Activated naive CD4-positive, alpha-beta T cell treated with anti-CD3 and anti-CD28 coated beads, Interleukin-2, amount 50 U/mL, for 72 hours (primary cell): ENCODE measurements at places on chromosomes 3 and 15. TPM values are rescaled to one million over a fixed set of nuclear protein-coding genes. Genes with fewer than 3 reads are reported as not detected.

- DNase-seq: no peak
These were observed 25.5 kb downstream of the MAP2K1 start for GRCh38 chr15:66412220-66412619.

DNA sequence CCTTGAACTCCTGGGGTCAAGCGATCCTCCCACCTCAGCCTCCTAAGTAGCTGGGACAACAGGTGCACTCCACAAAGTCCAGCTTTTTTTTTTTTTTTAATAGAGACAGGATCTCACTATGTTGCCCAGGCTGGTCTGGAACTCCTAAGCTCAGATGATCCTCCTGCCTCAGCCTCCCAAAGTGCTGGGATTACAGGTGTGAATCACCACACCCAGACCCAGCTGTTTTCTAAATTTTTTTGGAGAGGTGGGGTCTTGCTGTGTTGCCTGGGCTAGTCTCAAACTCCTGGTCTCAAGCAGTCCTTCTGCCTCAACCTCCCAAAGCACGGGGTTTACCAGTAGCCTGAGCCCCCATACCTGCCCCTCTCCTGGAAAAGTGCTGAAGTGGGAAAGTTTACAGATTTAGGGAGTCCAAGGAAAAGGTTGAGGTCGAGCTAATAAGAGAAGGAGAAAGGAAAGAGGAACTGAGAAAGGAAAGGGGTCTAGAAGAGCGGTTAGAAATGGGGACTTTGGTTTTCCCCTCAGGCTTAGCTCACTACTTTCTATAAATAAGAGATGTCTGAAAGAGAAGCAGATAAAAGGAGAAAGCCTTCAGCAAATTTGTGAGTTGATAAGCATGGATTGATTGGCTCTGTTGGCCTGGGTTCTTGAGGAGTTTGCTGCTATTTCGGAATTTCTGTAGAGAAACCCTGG is 23.6 kb downstream of the UBE2E1 start:
- DNase-seq: no peak

DNA sequence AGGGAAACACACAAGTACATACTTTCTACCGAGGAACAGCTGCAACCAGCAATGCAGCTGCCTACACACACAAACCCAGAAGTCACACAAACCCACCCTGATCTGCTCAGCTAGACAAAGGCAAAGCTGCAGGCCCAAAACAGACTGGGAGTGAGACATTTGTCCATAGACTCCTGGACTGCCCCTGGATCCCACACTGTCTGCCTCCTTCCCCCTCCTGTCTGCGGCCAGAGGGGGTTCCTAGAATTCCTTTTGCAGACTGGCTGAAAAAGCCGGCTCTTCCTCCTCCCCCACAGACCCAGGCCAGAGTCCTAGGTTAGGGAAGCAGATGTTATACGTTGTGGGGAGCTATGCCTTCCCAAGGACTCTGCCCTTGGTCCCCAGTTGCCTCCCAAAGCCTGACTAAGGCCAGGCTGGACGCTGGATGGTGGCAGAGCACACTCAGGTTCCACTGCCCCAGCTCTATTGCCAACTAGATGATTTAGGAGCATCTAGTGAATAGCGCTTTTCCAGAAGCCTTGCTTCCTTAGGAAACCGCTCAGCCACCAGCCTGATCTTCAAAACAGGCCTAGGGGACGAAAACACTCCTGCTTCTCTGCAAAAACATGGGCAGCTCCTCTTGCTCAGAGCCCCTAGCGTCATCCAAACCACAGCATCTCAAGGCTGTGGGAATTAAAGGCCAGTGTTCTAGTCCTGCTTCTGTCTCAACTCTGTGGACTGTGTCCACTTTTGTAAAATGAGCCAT is 37.4 kb upstream of the CILP start:
- DNase-seq: no peak

DNA sequence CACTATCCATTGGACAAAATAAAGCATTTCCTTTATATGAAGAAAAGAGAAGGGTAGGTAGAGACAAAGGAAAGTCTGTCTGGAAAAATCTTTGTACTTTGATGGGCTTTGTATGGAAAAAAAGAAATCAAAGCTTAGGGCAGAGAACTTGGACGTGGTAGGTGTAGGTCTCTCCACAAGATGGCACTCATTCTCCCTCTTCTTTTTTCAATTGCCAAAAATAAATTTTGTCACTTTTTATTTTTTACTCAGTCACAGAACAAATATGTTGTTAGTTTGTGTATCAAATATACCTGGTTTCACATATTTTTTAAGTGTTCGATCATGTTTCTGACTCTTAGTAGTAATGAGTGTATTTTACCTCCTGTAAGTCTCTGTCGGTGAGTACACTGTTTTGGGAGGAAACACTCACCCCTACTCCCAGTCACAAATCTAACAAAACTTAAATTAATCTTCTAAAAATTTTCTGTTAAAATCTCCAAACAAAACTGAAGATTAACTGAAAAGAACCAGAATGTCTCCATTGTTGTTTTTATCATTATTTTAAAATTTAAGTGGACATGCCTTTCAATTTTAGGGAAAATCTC is 415.8 kb upstream of the GOLIM4 start:
- no peak for DNase-seq

GRCh38 chr15:40769274-40770146 is at the start of gene C15orf62:
C15orf62 (plus strand) TSS chr15:40769980; CDS start chr15:40770496, 516 bp downstream.
- DNase-seq: peak; percentile 50

GRCh38 chr3:135056084-135056730 is 261.1 kb downstream of the EPHB1 start:
- no peak for DNase-seq

DNA sequence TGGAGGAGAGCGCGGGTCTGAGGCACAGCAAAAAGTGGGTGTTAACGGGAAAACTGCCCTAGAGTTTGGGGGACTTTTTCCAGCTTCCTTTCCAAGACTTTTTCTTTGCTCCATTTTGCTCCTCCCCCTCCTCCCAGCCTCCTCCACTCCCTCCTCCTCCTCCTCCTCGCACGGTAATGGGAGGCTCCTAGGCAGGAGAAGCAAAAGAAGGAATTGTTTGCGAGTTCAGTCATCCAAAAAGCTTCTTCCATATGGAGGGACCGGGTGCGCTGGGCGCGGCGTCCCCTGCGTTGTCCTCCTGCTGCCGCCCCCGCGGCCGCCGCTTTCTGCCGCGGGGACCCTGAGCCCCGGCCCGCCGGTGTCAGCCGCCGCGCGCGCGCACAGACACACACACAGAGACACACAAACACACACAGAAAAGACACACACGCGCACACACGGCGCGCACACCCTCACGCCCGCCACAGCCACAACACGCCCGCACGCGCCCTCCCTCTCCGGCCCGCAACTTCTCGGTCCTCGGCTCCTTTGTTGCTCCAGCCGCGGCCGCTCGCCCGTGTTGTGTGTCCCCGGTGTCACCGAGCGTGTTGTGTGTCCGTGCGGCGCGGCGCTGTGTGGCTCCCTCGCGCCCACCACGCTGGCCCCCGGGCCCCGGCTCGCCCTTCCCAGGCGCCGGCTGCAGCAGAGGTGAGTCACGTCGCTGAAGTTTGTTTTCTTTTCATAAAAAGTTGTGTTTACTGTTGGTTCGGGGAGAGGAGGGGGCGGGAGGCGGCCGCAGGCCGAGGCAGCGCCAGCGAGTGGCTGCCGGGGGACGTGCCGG is at the start of gene BOC:
BOC (plus strand) TSS at position 228 of the 820 bp plus-strand sequence. CDS start 38,246 bp downstream, outside the sequence.
- peak; percentile 19 for DNase-seq

- DNase-seq: no peak
These were observed 452.1 kb upstream of the KCNMB2 start for GRCh38 chr3:178083906-178084866.

GRCh38 chr3:177764377-177764912 is 567.2 kb upstream of the TBL1XR1 start:
- DNase-seq: no peak

DNA sequence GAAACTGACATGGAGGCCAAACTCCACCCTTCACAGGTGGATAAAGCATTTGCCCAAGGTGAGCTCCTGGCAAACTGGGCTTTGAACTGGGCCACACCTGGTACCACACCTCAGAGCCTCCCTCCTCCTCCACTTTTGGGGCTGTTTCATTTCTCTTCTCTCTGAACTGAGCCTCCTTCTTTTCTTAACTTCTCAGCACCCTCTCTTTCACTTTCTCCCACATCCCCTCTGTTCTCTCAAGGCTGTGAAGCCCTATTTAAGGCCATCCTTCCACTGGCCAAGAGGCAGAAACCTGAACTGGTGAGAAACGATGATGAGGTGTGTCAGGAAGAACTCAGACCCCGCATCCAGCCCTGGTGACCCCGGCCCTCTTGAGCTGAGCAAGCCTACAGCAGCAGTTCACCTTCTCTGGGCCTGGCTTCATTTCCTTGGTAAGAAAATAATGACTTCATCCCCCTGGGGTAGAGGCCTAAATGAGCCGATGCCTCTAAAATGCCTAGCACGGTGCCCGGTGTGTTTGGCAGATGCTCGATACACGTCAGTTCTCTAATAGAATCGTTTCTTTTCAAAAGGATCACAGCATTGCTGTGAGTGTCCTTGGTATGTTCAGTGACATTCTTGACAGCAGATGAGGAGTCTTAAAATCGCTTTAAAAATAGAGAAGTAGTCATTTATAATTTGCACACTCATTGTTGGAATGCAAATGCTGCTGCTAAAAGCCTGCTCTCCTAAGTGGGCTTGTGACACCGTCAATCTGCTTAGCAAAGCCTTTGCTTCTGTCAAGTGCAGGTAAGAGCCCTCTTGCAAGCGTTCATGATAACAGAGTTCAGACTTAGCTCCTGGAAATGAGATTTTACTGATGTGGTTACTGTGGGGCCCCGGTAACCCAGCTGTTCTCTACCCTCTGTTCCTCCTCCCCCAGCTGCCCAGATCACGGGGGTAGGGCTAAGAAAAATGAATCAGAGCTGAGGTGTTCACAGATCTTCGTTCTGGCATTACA is 97.7 kb upstream of the ATP2B2 start:
- DNase-seq: peak; percentile 51

- DNase-seq: no peak
These were observed 434.0 kb downstream of the EPHB1 start for GRCh38 chr3:135229018-135229495.

DNA sequence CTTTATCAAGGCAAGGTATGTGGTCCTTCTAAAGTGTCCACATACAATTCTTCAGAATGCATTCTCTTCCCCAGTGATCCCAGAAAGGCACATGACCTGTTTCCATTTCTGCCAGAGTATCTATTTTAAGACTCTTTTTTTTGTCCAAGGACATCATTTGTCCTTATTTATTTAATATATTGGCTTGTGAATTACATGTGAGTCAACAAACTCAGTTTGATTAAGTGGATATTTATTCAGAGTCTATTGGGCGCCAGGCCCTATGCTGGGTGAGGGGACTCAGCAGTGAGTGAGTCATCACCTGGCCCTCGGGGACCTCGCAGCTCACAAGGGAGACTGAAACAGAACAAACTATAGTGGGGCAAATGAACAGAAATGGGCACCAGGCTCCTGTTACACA is 136.8 kb downstream of the SNRK start:
- no peak for DNase-seq

DNA sequence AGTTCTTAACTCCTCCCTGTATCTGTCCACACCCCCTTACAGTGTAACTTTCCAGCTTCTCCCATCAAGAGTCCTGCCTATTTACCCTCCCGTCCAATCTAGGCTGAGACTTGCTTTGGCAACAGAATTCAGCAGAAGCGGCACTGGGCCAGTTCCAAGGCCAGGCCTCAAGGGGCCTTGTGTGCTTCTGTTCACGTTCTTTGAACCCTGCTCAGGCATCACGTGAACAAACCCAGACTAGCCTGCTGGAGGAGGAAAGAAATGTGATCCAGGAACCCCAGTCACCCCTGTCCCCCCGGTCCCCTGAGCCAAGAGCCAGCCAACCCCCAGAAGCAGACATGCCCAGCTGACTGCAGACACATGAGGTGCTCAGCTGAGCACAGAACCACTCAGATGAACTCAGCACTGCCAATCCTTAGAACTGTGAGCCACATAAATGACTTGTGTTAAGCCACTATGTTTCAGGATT is 76.1 kb upstream of the DCLK3 start:
- DNase-seq: no peak

GRCh38 chr3:141484701-141485287 is 2.0 kb upstream of the RASA2 start:
- DNase-seq: no peak

DNA sequence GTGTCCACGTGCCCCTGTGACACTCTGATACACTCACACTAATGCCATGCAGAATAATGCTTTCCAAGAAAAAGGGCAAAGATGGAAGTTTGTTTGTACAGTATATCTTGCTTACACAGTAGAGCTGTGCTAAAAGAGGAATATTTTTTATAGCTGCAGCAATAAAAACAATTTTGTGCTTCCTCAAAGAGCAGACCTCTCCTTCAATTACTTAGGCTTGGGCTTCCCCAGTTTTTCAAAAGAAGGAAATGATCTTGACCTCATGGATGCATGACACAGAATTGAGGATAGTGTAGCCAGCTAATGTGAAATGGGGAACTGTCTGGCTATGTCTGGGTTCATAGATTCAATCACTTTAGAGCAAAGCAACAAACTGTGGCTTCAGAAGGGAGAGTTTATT is 137.4 kb downstream of the STT3B start:
- no peak for DNase-seq

- DNase-seq: no peak
These were observed 2.2 kb upstream of the BCL6 start for GRCh38 chr3:187747506-187747905.

DNA sequence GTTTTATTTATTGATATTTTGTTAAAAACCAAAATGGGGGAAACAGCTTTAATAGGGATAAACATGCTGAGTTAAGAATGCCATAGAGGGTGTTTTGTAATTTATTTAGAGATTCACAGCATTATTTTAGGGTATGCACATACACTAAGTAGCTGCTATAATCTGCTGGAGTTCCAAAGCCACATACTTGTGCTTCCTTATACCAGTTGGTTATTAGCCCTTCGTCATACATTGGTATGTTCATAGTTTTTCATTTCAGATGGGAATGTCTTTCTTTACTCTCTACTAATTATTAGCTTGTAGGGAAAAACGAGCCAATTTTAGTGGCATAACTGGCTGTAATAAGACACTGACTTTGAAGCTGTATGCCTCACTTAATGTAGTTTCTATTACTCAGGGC is 74.9 kb downstream of the PFN2 start:
- no peak for DNase-seq

- DNase-seq: no peak
These were observed 68.1 kb upstream of the SCN5A start for GRCh38 chr3:38717355-38718240.

- no peak for DNase-seq
These were observed 316.9 kb upstream of the UMPS start for GRCh38 chr3:124413393-124413792.

GRCh38 chr15:60318216-60318867 is 79.4 kb downstream of the ANXA2 start:
- no peak for DNase-seq

Gene LIPH
- total RNA-seq: not detected

Gene VGLL3
- total RNA-seq: 0.14 TPM

Gene CCR9
- total RNA-seq: not detected

Gene CSPG5
- total RNA-seq: 1.2 TPM

Gene C3orf22
- total RNA-seq: not detected

Gene ARL6IP5
- 73.5 TPM for total RNA-seq

Gene SPCS1
- 102 TPM for total RNA-seq

Gene CNOT10
- 56.8 TPM for total RNA-seq

Gene CSK
- 231 TPM for total RNA-seq

Gene RBMS3
- total RNA-seq: 3.3 TPM

Gene CACNA1D
- total RNA-seq: not detected

Gene MAP6D1
- total RNA-seq: not detected
